ENCODE measurements at places on chromosomes 5 and 9.

- DNase-seq, result no peak
Measured at GRCh38 chr5:159133041-159133741, 33.5 kb upstream of the EBF1 start.

DNA sequence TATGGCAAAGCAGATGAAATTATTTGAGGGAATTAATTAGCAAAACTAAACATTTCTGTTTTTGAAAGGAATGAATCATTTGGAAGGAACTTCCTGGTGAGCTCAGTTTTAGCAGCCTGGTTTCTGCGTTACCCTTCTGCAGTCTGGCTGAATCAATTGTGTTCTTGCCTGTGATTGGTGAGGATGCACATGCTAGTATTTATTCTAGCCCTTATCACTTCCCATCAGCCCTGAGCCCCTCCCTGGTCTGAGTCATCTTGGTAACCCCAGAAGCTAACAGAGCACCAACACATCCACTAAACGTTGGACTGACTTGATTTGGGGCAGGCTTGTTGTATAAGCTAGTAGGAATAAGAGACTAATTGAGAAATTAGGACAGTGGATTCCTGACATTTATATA lies 6.6 kb downstream of the TJP2 start:
- DNase-seq, result peak; percentile 50

DNA sequence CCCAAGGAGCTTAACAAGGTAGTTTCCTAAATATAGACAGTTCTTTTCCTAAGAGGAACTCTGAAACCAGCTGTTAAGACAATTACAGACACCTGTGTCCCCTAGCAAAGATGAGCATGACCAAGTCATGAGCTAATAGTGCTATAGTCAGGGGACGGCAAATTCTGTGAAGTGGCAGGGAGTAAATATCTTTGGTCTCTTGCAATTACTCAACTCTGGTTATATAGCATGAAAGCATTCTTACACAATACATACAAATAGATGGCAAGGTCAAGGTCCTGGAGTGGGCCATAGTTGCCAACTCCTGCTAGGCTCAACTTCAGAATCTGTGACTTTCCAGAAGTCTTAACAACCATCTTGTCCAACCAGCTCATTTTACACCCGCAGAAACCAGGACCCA lies 103.7 kb downstream of the RFK start:
- DNase-seq, result no peak

DNA sequence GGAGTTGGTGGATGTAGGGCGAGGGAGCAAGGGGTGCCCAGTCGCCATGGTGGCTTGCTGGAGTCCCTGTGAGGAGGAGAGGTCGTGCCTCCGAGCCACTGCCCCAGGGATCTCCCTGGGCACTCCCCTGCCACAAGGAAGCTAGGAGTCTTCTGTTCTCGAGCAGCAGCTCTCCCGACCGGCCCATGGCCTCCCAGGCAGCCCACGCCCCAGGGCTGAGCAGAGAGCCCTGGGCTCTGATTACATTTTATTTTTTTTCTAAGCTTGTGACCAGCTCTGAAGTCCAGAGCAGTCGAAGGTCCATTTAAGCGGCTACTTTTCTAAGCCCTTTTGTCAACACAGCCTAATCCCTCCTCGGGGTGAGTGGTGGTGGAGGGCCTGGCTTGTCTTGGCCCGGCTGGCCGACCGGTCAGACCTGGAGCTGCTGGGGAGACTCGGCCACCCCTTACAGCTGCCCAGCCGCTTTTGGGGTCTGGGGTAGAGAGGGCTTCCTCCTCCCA lies 2.1 kb downstream of the RXRA start:
- DNase-seq, result no peak

GRCh38 chr9:21836437-21837161 lies 34.2 kb downstream of the MTAP start:
- DNase-seq, result no peak

GRCh38 chr9:136361047-136361753 lies 2.3 kb downstream of the DNLZ start:
- DNase-seq, result no peak

GRCh38 chr9:120741701-120742100 lies 27.4 kb upstream of the MEGF9 start:
- DNase-seq, result no peak

- no peak for DNase-seq
Measured at GRCh38 chr9:31597977-31598376, 786.5 kb upstream of the ACO1 start.

DNA sequence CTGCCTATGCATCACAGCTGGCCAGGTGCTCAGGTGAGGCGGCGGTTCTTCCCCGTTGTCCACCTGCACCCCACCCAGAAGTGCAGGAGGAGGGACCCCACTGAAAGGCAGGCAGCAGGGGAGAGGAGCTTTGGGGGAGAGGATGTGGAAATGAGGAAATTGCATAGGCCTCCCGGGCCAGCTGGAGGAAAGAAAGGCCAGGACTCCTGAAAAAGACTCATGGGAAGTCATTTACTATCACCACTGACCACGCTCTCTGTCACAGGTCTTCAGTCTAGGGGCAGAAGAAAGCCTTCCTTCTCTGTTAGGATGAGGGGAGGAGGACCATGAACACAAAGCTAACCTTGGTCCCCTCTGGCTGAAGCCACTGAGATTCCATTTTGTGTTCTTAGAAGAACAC lies 28.1 kb downstream of the KCNMB1 start:
- DNase-seq, result no peak

- no peak for DNase-seq
Measured at GRCh38 chr5:53261245-53261644, 151.7 kb upstream of the MOCS2 start.

DNA sequence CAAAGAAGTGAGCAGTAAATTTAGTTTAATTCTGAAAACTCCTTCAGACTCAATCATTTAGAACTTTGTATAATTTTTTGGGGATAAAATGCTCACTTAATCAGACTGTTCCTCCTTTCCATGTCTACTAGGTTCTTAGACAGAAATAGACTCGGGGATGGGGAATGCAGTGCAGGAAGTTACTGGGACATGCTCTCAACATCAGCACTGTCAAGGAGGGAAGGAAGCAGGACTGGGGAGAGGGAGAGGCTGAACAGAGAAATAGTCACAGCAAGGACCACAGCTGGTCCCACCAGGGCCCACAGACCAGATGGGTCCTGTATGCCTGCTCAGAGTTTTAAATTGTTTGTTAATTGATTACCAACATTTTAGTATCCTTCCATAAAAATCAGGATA lies 310.1 kb upstream of the MSX2 start:
- DNase-seq, result no peak

- no peak for DNase-seq
Measured at GRCh38 chr5:131268758-131269370, 5.0 kb downstream of the CDC42SE2 start.

GRCh38 chr9:72394066-72394465 lies 29.1 kb upstream of the ZFAND5 start:
- no peak for DNase-seq

DNA sequence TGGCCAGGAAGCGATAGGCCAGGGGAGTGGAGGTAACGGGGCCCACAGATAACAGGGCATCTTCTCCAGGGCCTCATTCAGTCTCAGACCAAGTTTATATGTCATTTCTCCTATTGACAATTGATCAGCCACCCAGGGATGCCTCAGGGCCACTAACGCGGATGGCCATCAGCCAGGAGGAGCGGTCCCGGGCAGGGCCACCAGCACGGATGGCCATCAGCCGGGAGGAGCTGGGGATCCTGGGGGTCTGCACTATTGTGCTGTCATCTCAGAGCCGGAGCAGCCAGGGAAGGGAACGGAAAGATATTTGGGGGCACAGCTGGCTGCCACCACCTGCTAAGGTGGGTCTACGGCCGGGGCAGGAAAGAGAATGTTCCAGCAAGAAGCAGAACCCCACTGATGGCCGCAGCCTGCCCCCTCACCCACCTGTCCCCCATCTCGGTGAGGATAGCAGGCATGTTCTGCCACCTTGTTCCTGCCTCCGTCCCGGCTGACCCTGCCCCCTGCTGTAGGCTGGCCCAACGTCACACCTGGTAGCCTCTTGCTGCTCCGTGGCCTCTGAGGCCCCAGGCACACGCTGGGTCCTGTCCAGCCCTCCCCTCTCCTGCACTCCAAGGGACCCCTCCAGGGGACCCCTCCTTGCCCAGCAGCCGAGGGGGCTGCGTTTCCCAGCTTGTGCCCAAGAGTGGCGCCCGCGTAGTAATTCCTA lies 21.5 kb upstream of the UBAC1 start:
- no peak for DNase-seq

DNA sequence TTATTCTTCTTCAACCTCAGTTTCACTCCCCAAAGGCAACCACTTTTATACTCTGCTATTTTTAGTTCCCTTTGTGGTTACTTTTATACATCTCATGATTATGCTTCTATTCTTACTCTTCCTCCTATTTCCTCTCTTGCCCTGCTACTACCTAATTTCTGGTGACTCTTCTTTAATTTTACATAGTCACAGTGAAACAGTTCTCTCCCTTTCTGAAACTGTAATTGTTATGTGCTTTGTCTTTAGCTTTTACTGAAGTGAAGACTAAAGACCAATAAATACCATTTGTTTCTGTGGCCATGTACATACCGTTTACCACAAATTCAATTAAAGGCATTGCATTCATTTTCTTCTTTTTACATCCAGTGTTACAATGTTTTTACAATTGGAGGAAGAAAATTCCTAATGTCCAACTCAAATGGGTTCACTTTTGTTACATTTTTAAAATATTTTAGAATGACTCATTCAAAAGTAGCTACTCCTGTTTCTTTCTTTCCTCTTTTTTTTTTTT lies 410.6 kb downstream of the PSAT1 start:
- DNase-seq, result no peak

DNA sequence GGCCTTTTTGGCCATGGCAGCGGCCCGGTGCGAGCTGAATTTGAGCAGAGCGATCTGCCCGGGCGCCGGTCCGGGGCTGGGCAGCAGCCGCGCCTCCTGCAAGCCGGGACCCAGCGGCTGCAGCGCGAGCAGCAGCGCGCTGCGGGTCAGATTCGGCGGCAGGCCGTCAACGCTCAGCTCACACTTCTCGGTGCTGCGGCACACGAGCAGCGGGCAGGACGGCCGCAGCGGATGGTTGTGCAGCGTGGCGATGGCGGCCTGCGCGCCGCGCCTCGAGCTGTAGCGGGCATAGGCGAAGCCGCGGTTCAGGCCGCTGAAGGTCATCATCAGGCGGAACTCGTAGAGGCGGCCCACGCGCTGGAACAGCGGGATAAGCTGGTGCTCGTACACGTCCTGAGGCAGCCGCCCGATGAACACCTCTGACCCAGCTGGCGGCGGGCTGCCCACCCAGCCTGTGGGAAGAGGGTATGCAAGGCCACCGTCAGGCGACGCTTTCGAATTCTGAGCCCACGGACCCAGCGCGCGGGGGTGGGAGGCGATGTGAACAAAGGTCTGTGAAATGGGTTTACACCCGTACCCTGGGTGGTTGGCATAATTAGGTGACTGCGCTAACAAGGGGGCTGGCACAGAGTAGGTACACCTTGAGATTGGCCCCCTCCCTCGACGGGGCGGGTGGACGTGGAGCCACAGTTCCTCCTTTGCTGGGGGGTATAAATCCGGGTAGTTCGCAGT lies 755 bp downstream of the DND1 start:
- no peak for DNase-seq

DNA sequence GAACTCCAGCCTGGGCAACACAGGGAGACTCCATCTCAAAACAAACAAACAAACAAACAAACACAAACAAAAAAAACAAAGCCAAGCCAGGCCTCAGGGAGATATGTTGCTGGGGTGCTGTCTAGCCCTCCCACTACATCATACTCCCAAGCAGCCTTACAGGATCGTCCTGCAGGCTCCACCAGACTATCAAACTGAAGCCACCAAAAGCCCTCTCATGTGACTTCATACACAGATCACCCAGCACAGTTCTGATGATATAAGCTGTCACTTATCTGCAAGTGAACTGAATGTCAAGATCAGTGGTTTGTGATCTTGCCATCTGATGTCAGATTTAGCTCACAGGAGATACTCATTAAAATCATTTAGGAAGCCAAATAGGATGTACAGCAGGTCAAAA lies 43.3 kb downstream of the WDR41 start:
- DNase-seq, result no peak

GRCh38 chr5:79578876-79579275 lies 33.4 kb upstream of the TENT2 start:
- no peak for DNase-seq

DNA sequence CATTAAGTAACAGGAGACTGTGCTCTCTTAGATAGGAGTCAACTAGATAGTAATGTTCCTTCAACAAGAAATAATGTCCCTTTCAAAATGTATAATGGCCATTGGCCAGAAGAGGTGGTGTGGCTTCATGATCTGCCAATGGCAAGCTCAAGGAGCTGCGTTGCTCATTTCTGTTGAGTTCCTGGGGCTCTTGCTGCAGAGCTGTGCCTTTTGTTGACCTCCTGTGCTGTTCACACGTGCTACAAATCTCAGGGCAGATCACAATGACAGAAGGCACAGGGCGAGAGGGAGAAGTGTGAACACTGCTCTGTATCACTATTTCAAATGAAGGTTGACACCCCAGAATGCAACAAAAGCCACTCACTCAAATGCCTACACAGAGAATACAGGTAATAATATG lies 16.0 kb upstream of the TBC1D2 start:
- DNase-seq, result no peak

GRCh38 chr5:1352231-1353219 lies 7.6 kb upstream of the CLPTM1L start:
- no peak for DNase-seq

DNA sequence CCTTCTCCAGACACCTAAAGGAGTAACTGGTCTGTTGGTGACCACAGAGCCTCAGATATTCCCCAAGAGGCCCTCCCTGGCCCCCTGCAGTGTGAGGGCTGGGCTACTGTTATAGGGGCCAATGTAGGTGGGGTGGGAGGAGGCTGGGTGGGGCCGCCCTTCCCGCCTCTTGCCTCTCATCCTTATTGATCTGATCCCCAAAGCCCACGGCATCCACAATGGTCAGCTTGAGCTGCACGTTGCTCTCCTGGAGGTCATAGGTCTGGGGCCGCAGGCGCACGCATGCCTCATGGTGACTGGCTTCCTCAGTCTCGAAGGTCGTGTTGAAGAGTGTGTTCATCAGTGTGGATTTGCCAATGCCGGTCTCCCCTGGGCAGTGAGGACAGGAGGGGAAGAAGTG lies 13.0 kb downstream of the SEPTIN8 start:
- no peak for DNase-seq

- DNase-seq, result no peak
Measured at GRCh38 chr9:137293094-137293481, 9.0 kb downstream of the NRARP start.

- no peak for DNase-seq
Measured at GRCh38 chr9:117649126-117649525, 55.1 kb upstream of the TLR4 start.

DNA sequence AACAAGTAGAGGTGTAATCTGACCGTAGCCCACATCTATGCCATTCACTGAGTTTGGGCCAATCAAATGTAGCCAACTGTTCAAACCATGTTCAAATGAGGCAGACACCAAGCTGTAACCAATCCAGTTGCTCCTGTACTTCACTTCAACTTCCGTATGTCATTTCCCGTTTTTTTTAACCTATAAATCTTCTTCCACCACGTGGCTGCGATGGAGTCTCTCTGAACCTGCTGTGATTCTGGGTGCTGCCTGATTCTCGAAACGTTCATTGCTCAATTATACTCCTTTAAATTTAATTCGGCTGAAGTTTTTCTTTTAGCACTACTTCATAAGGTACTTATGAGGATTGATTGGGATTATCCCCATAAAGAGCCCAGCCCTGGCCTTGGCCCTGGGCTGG lies 179.7 kb downstream of the PIK3R1 start:
- DNase-seq, result no peak
